CD4-positive, alpha-beta T cell treated with Interleukin-6 at 100 ng/mL for 8 hours (primary cell): ENCODE measurements at places on chromosomes 6 and 20.

- no peak for DNase-seq
Observed at GRCh38 chr6:42251500-42251899, 33.8 kb upstream of the MRPS10 start.

DNA sequence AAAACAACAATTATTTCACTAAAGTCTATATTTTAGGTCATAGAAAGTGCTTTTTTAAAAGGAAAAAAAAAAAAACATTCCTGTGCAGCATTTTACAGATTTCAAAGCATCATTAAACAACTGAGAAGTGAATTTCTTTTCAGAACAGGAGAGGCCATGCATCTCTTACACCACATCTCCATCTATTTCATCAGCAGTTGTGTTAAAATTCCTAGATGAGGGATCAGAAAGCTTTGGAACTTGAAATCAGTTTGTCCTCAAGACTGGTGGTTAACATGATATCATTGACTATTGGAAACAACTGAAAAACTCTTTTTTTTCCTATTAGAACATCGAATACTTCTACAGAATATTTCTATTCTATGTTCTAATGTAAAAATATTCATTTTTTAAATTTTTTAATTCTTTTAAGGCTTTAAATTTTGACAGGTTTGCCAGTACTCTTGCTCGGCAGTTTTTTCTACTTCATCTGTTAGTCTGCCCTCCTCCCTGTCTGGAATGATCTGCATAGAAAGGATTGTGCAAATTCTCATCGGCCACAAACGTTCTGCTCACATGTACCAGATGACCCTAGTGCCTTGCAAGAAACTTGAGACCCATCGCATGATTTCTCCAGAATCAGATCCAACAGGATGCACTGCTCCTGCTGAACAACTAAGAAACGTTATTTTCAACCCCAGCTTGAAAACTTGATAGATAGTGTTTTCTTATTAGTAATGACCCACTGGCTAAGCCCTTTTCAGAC lies 411.0 kb upstream of the AGPAT4 start:
- DNase-seq, result no peak

DNA sequence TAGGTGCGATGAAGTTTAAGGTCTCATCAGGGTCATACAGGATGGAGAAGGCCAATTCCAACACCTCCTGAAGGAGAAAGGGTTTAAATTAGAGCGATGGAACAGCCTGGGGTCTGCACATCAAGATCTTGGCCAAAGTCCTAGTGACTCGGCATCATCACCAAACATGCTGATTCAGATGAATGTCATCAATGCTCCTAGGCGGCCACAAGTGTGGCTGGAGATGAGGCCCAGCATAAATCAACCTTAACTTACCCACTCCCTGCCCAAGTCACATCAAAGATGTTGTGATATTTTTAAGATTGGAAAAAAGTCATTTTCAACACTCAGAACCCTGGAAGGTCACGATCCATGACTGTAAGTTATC lies 37.5 kb downstream of the ELMO2 start:
- DNase-seq, result no peak

GRCh38 chr6:142867988-142868812 lies 76.8 kb downstream of the HIVEP2 start:
- no peak for DNase-seq

DNA sequence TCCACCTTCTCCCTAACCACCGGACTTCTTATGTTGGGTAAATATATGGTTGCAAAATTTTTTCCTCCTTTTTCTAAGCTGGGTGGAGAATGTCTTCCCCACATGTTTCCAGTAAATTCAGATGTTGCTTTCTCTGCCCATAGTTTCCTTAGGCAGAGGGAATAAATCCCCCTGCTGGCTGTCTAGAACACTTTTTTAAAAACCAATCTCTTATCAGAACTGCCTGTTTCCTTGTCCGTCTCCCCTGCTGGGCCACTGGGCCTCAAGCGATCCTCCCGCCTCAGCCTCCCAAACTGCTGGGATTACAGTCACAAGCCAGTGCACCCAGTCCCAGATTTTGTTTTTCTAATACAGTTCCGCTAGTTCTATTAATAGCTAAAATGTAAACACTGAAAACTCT lies 9.9 kb upstream of the WFDC2 start:
- DNase-seq, result no peak

GRCh38 chr6:35610830-35611229 lies 77.9 kb downstream of the FKBP5 start:
- DNase-seq, result no peak

- no peak for DNase-seq
Observed at GRCh38 chr20:38608188-38608587, 6.6 kb downstream of the ARHGAP40 start.

DNA sequence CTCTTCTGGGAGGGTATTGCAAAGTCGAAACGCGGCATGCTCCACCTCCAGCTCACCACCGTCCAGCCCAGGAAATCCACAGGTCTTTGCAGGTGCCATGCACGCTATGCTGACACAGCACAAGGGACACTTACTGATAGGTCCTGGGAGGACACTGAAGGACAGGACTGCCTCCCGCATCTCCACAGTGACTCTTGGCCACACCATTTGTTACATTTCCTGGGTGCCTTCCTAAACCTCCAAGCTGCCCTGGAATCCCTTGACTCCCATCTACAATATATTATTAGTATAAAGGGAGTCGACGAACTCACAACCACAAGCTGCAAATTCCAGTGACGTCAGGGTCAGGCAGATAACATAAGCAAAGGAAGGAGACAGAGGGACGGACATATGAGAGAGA lies 106.9 kb downstream of the JPH2 start:
- no peak for DNase-seq

- no peak for DNase-seq
Observed at GRCh38 chr20:20255099-20255498, 112.8 kb upstream of the INSM1 start.

- DNase-seq, result no peak
Observed at GRCh38 chr6:111676383-111676782, 70.7 kb upstream of the TRAF3IP2 start.

DNA sequence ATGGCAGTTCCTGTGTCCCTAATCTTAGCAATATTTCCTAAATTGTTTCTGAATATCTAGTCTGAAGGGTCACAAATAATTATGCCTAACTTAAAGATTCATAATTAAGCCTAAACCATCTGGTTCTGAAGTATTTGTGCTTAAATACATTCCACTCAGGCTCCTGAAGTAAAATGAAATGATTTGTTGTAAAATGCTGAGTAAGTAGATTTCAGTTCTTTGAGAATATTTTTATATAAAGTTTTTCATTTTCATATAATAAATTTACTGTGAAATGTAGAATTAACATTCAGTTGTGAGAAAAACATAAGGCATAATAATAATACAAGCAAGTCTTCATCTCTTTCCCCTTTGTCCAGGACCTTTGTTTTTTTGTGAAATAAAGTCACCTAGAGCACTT lies 330.6 kb upstream of the IMPG1 start:
- no peak for DNase-seq

DNA sequence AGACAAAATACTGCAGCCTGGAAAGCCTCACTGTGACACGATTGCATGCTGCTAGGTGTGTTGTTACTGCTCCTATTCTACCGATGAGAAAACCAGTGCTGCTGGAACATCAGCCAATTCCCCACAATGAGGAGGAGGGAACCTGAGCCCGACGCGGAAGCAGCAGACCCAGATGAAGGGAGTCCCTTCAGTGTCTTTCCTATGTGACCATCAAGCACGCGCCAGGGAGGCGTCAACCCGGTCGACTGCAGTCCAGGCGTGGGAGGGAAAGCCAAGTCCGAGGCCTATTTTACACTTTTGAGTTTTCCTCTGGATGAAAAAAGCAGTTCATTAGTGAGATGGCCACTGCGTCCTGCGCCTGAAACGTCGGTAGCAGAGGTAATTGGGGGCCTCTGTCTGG lies 63.3 kb downstream of the STK35 start:
- DNase-seq, result no peak

- peak; percentile 30 for DNase-seq
Observed at GRCh38 chr6:150417899-150418826, 49.4 kb downstream of the IYD start.
